ENCODE measurements at places on chromosomes 2 and 18.

DNA sequence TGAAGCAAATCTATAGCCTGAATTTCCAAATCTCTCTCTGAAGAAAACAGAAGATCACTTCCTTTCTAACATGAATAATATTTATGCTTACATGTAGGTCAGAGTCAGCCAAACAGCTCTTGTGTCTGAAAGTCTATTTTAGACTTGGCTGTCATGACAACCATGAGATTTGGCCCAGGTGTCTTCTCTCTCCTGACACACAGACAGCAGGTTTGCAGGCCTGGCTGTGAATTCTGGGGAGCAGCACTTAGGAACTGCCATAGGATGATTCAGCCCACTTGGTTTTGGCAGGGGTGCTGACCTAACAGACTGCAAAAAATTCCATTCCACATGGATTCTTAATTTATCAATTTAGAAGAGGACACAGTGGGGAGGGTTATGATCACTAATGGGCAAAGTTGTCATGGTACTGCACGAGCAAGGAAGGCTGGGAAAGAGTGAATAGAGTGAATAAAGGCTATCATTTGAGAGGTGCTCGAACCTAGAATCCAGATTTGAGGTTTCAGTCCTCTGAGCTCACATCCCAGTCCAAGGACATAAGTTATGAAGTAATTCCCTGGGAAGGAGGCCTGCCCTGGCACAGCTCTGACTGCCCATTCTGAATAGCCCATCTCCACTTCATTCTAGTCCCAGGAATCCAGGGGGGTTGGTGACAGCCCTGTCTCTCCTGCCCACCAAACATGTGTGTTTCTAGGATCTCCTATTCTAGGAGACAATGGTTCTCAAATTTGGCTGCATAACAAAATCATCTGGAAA, 453.9 kb upstream of the TRIB2 start:
- DNase-seq: peak; percentile 14

- no peak for DNase-seq
Measured at GRCh38 chr2:119480718-119481142, 43.6 kb downstream of the SCTR start.

- DNase-seq: no peak
Measured at GRCh38 chr18:10164271-10165071, 250.7 kb downstream of the VAPA start.

GRCh38 chr2:224069172-224069571, 30.1 kb upstream of the SERPINE2 start:
- DNase-seq: no peak

Data from CD4-positive, alpha-beta T cell treated with Interleukin-10 for 1 hour (primary cell).